ENCODE measurements at places on chromosomes 16 and 17.

DNA sequence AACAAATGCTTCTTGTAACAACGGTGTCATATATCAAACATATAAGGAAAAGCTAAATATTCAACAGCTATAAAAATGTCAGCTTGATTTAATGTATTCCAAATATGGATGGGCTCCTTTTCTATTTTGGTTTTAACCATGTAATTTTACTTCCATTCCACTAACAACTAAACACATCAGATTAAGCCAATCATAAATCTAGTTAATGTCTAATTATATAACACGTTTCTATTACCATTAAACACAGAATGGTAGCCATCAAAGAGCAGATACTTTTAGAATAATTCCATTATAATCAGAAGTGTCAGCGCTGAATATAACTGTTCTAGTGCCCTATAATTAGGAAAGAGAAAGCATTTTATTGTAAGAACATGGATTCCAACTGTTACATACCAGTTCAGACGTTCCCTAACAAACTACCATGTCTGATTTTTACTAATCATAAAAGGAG, 10.0 kb downstream of the CMC2 start:
- DNase-seq = no peak

- no peak for DNase-seq
Observed at GRCh38 chr16:56354016-56354415, 71.3 kb downstream of the AMFR start.

DNA sequence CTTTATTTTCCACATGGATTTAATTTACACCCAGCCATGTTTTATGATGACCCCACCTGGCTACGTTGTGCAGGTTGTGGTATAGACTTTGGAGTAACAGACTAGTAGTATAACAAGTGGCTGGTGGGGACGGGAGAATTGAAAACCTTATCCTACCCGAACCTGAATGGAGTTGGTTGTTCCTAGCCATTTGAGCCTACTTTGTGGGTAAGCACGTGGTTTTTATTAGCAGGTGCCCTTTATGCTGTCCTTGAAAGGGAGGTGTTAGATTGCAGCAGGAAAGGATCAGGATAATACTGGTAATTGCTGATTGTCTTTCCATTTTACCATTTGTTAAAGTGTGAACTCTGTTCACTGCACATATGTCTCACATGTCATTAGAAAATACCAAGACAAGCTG, 31.9 kb upstream of the PHAF1 start:
- DNase-seq = no peak

GRCh38 chr16:56257666-56258342, 66.5 kb downstream of the GNAO1 start:
- no peak for DNase-seq

- DNase-seq = no peak
Observed at GRCh38 chr17:39365242-39365641, 36.2 kb downstream of the FBXL20 start.

DNA sequence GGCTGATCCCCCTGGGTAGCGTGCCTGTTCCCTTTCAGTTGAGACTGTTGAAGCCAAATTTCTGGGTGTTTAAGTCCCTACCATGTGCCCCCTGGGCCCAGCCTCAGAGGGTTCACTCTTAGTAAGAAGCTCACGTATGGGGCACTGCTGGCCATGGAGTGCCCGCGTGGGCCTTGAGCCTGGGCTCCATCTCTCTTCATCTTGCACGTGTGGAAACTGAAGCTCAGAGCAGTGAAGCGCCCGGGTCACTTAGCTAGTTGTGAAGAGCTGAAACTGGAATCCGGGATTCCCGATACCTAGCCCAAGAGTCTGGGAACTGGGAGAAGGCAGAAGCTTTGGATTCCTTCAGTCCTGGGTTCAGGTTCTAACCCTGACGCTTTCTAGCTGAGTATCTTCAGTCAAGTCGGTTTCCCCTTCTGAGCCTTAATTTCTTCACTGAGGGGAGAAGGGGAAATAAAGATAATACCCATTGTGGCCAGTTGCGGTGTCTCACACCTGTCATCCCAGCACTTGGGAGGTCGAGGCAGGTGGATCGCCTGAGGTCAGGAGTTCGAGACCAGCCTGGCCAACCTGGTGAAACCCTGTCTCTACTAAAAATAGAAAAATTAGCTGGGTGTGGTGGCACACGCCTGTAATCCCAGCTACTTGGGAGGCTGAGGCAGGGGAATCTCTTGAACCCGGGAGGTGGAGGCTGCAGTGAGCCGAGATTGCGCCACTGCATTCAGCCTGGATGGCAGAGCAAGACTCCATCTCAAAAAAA, 103.9 kb downstream of the OR1D5 start:
- no peak for DNase-seq

- no peak for DNase-seq
Observed at GRCh38 chr16:72371307-72372086, 199.5 kb upstream of the PMFBP1 start.

GRCh38 chr17:302300-302698, 50.3 kb downstream of the RPH3AL start:
- no peak for DNase-seq

DNA sequence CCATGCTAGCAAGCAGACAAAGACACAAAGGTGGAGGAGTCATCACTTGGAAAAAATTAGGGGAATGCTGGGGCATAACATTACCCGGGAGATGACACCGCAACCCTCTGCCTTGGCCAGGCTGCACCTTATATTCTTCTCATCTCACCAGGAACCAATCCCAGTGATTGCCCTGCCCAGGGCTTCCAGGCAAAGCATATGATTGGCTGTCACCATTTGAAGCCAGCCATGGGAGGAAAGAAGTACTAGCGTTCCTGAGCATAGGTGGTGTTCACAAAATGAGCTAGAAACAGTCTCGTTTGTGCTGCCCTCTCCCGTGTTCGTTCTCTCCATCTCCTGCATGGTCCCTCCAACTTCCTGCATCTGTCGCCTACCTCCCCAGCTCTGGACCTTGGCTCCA, 29.6 kb downstream of the TEKT5 start:
- DNase-seq = no peak

- no peak for DNase-seq
Observed at GRCh38 chr17:19727501-19728078, 11.2 kb upstream of the SLC47A2 start.

- DNase-seq = peak; percentile 98
Observed at GRCh38 chr17:752002-752619, at the start of gene GEMIN4. GEMIN4 (minus strand) TSS chr17:752264; CDS start chr17:752142, 122 bp downstream.

DNA sequence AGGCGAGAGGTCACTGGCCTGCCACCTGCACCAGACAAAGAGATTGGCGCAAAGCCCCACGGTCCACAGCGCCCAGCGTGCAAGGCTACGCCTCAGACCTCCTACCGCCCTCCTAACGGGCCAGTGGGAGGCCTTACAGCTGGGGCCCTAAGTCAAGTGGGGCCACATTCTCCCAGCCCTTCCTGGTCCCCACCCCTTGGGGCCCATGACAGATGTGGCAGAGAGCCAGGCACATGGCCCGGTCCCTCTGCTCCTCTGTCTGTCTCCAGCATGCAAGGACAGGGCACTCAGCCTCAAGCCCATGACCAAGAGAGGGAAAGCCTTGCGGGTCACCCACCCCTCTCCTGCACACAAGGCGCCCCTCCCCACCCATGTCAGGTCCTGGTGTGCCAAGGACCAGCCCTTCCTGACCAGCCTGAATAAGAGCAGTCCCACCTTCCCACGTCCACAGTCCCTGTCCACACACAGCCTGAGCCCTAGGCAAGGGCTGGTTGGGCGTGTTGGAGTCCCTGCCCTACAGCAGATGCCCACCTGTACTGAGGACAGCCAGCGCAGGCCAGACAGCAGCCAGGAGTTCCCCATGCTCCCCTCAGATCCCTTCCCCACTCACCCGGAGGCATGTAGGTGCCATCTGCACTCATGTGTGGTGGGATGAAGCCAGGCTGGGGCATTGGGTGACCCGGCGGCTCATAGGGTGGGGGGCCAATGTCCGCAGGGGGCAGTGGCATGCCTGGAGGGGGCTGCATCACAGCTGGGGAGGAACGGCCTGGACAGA, 25.3 kb downstream of the CDIP1 start:
- DNase-seq = no peak

Data from activated naive CD4-positive, alpha-beta T cell treated with anti-CD3 and anti-CD28 coated beads, Interleukin-2, amount 50 U/mL, for 16 hours (primary cell).